ENCODE measurements at places on chromosomes 2 and 18. TPM values are rescaled to one million over a fixed set of nuclear protein-coding genes. Genes with fewer than 3 reads are reported as not detected.

GLI2 gene
- total RNA-seq, result not detected

GREB1L gene
- not detected for total RNA-seq

TUBA4B gene
- not detected for total RNA-seq

LCT gene
- 0.53 TPM for total RNA-seq

SLC30A3 gene
- total RNA-seq, result 1.7 TPM

GRCh38 chr2:182170341-182170740 lies 184.7 kb downstream of the PPP1R1C start:
- H3K4me3 ChIP-seq, result no peak overlapping the region
- H3K36me3 ChIP-seq, result no peaks in the 10 kb centered on the region
- H3K4me1 ChIP-seq, result no peaks in the 10 kb centered on the region
- H3K27me3 ChIP-seq, result no peaks in the 10 kb centered on the region
- no peak for DNase-seq

- no peak for DNase-seq
- no peaks in the 10 kb centered on the region for H3K4me1 ChIP-seq
- H3K27me3 ChIP-seq, result peaks cover 7% of the 10 kb centered on the region
- H3K4me3 ChIP-seq, result no peak overlapping the region
These were observed 94.1 kb downstream of the SH3YL1 start for GRCh38 chr2:169741-170140.

- peak overlapping the region; percentile 91 for H3K27ac ChIP-seq
- peaks cover 8% of the 10 kb centered on the region for H3K27me3 ChIP-seq
- H3K4me3 ChIP-seq, result peak overlapping the region; percentile 92
- DNase-seq, result no peak
- peaks cover 14% of the 10 kb centered on the region for H3K36me3 ChIP-seq
These were observed 335 bp downstream of the TRAK2 start for GRCh38 chr2:201450954-201451291.

DNA sequence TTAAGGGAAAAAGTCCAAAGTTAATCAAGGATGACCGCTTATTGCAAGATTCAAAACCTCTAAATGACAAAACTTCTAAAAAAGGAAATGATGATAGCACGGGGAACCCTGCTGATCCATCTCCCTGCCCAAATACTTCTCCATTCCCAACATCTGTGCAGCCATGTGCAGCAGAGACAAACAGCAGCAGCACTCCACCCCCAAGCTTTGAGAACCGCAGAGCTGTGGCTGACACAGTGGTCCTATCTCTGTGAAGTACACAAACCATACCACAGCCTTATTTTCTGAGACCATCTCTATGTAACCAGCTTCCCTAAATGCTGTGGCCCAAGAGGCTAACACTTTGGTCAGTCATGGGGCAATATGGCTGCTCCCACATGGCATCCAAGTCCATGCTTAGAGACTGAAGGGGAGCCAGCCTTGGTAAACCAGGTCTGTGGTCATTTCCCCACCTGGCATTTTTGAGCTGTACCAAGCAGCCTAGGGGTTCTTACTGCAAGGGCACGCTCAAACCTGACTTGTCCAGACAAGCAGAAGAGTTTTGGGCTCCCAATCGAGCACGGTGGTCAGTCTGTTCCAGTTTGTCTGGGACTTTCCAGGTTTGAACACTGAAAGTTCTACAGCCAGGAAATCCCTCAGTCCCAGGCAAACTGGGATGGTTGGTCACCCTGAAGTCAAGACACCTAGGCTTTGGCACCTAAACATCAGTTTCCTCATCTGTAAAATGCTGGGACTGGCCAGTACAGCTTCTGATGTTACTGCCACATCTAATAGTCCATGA lies 17.1 kb upstream of the NFE2L2 start:
- H3K4me1 ChIP-seq, result peaks cover 16% of the 10 kb centered on the region
- H3K27me3 ChIP-seq, result no peaks in the 10 kb centered on the region
- H3K36me3 ChIP-seq, result peaks cover 9% of the 10 kb centered on the region
- no peak overlapping the region for H3K4me3 ChIP-seq

DNA sequence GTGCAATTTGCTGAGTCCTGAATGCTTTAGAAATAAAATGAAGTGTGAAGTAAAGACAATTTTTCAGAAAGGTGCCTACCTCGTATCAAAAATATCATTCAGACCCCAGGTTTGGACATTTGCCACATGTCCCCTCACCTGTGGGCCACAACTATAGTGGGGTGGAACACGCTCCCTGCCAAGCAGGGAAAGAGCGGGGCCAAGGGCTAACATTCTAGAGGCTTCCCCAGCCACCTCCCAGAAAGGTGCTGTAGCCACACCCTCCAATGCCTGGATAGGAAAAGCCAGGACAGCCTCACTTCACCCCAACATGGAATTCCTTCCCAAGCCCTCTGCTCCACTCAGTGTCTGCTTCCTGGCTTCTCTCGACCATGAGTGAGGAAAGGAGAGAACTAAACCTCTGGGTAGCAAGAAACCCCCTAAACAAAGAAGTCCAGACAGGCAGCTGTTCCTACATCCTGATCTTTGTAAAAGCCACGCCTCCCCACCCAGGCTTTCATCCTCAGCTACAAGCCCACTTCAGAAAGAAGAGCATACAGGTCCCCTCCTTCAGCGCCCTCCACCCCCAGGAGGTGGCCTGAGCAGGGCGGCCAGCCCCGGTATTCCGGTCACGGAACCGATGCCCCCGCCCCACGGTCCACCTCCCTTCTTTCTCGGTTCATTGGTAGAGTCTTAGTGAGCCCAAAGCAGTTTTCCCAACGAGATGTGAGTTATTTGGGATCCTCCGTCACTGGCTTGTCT lies 2.1 kb downstream of the COL6A3 start:
- H3K4me3 ChIP-seq, result no peak overlapping the region
- no peak for DNase-seq
- peaks cover 2% of the 10 kb centered on the region for H3K4me1 ChIP-seq
- H3K36me3 ChIP-seq, result no peaks in the 10 kb centered on the region

DNA sequence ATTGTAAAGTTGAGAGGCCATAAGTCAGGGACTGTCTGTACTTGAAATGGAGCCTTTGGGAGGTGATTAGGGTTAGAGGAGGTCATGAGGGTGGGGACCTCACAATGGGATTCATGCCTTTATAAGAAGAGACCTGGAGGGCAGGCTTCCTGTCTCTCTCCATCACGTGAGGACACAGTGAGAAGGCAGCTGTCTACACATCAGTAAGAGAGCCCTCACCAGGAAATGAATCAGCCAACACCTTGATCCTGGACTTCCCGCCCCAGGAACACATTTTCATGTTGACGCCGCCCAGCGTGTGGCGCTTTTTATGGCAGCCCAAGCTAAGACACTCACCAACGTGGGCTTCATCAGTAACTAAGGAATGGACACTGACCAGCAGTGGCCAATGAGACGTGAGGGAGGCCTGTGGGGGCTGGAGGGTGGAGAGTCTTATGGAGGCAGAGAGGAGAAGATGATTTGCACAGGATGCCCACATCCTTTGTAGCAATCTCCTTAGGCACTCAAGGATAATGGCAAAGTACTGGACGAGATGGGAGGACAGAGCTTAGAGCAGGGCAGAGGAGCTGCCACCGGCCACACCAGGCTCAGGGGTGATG lies 162.7 kb downstream of the EIPR1 start:
- no peak overlapping the region for H3K27ac ChIP-seq
- H3K4me3 ChIP-seq, result no peak overlapping the region
- H3K4me1 ChIP-seq, result peaks cover 26% of the 10 kb centered on the region

DNA sequence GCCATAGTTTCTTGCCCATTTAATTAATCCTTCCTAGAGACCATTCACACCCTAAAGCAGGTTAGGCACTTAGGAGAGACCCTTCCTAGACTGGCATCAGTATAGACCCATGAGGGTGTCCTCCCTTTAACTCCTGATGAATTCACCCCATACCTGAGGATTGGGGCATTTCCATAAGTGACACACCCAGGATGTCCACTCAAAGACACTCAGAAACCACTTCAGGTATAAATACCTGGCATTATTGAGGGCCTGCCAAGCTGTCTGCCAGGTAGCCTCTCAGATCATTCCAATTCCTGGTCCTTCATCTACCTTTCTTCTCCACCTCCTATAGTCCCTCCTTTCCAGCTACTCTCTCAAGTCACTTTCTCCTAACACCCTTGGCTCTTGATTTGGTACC lies 57.5 kb upstream of the SLC14A2 start:
- H3K27ac ChIP-seq, result no peak overlapping the region
- H3K4me1 ChIP-seq, result no peaks in the 10 kb centered on the region
- H3K36me3 ChIP-seq, result no peaks in the 10 kb centered on the region
- H3K27me3 ChIP-seq, result peaks cover 1% of the 10 kb centered on the region
- H3K4me3 ChIP-seq, result no peak overlapping the region
- DNase-seq, result no peak
